ENCODE measurements at places on chromosomes 2 and 18.

DNA sequence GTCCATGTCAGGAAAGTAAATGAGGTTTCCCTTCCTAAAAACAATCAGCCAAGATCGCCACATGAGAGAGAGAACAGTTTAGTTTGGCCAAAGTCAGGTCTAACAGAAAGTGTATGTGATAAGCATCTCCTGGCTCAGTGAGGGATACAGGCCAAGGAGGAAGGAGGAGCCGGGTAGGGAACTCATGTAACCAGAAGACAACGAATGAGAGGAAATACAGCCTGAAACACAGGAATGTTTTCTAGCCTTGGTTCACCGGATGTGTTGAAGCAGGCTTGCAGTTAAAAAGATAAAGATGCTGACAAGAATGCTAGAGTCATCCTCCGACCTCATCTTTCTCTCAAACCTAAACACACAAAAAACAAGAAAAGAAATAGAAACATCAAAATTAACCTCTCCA is 283.9 kb upstream of the SIX2 start:
- no peak for DNase-seq

GRCh38 chr2:195304310-195304709 is 352.7 kb upstream of the SLC39A10 start:
- no peak for DNase-seq

DNA sequence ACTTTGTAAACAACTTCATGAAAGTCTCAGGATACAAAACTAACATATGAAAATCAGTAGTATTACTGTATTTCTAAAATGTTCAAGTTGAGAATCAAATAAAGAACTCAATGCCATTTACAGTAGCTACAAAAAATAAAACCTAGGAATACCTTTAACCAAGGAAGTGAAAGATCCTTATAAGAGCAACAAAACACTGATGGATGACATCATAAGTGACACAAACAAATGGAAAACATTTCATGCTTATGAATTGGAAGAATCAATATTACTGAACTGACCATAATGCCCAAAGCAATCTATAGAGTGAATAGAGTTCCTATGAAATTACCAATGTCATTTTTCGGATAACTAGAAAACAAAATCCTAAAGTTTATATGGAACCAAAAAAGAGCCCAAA is 1038.1 kb downstream of the SUCLG1 start:
- DNase-seq, result no peak

DNA sequence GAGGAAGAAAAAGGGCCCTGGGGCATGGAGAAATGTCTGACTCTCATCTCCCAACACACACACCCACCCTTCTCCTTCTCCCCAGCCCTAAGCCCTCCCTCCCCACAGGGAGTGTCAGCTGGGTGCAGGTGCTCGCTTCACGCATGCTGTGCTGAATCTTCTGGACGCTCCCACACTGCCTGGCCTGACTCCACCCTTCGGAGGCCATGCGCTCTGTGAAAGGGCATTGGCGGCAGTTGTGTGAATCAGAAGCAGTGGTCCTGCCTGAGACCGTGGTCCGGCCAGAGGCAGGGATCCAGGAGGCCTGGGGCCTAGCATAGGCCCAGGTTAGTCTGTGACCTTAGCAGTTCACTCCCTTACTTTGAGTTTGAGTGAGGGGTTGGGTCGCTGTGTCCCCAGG is 57.1 kb downstream of the LONRF2 start:
- no peak for DNase-seq

DNA sequence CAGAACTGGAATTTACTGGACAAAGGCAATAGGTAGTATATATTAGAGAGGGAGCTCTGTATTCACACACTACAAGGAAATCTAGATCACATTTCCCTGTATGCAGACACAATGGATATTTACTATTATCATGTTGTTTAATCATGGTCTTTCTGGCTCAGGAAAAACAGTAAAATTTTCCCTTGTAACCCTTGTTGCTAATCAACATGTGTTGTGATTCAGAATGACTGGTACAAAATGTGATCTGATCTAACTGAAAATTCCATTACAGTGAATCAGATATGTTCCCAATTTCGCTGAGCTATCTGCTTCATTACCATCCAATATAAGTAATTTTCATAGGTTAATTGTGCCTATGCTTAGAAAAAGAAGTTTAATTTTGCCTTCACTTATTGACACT is 1109.7 kb downstream of the LRP1B start:
- no peak for DNase-seq

DNA sequence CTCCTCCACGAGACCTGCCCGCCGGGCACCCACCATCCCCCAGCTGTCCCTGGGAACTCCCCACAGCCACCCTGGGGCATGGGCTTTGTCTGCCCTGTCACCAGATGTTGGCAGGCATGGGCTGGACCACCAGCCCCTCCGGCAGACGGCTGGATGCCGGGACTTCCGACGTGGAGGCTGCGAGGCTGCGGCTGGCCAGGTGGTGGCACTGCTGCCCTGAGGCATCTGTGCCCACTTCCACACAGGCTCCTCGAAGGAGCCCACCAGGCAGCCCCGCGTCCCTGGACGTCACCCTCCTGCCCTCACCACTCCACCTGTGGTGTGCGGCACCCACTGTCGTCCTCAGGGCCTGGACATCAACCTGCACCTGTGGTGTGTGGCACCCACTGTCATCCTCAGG is 319.9 kb upstream of the SALL3 start:
- DNase-seq, result no peak

GRCh38 chr18:63578357-63578958 is 8.7 kb upstream of the SERPINB13 start:
- no peak for DNase-seq

DNA sequence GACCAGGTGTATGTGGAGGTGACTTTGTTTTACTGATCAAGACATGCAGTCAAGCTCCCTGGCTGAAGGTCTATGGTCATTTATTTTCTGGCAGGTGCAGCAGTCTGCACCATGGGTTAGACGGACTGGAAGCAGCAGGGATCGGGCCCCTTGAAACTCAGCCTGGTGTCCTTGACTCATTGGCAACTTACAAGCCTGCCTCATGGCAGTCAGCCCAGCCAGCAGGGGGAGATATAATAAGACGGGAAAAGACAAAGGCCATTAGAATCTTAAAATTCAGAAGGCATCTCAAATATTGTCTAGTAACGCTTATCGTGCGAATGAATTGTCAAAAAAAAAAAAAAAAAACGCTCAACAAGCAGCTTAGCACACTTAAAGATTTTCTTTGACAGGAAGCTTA is 308.2 kb downstream of the EN1 start:
- no peak for DNase-seq

DNA sequence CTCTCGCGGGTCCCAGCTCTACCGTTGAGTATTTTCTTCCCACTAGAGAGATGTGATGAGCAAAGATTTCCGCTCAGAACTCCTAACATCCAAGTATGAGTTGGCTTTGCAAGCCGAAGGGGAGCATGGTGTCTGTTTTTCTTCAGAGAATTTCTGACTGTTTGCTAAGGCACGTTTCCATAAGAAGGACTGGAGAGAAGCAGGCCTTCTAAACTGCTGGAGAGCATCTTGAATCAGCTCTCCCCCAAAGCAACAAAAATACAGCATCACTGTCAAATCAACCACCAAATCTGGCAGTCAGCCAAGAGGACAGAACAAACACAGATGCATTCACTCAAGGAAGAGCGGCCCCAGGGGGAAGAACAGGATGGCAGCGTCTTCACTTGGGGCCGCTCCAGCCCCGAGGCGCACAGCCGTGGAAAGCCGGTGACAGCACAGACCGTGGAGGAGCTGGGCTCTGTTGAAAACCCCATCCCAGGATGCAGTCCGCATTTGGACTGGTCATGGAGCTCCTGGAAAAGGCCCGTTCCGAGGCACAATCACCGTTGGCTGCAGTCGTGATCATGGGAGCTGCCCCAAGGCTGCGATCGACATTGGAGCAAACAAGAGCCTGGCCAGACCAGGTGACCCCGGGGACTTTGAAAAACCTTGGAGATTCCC is 101.4 kb downstream of the NFATC1 start:
- no peak for DNase-seq

GRCh38 chr2:99787769-99788382 is 298.1 kb upstream of the REV1 start:
- DNase-seq, result no peak

- DNase-seq, result no peak
Observed at GRCh38 chr2:38218995-38219394, 143.0 kb upstream of the CYP1B1 start.

DNA sequence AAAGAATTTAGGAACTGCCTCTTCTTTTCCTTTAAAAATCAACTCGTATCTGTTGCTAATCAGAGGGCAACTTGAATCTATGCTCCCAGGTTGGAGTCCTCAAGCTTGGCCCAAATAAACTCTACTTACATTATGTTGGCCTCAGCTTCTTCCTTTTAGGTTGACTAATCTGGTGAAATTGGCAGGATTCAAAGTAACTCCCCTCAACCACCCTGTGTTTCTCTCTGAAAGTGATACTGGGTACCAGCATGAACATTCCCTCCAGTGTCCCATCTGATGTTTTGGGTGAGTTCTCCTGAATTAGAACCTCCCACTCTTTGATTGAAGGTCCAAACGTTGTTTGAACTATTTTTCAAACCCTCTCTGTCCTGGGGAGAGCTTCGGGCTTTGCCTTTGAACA is 41.3 kb upstream of the MSH6 start:
- no peak for DNase-seq

- DNase-seq, result no peak
Observed at GRCh38 chr2:180505203-180505602, 475.2 kb upstream of the UBE2E3 start.

DNA sequence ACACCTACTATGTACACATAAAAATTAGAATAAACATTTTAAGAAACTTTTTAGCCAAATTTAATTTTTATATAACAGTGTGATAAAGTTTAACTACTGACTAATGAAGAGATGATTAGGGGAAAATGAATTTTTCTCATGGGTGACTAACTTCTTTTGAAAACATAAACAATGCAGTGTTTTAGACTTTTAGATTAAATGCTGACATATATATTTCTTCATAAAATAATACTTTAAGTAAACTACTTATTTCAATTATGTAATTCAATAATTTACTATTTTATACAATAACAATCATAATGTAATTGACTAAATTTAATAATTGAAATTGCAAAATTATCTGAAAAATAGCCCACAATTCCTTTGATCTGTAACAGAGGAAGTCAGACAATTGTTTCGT is 233.3 kb upstream of the PXDN start:
- no peak for DNase-seq

GRCh38 chr2:42102591-42103450 is 55.0 kb downstream of the PKDCC start:
- no peak for DNase-seq

DNA sequence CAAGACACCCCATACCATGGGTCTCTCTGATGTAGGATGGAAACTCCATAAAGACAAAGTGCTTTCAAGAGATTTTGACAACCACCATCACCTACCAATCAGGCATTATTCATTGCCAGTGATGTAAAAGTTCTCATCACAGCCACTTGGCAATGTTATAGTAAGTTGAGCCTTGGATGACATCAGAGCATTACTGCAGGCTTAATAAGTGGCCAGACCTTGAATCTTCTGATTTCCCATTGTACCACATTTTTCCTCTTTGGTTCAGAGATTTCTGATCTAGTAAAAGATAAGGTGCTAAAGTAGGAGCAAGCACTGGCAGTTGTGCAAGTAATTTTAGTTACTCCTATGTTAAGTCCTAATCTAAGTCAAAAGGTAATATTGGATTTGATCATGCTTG is 36.5 kb downstream of the OSR1 start:
- no peak for DNase-seq

GRCh38 chr18:23827681-23828080 is 138.4 kb downstream of the LAMA3 start:
- DNase-seq, result no peak

GRCh38 chr2:189514104-189514503 is 66.5 kb downstream of the SLC40A1 start:
- no peak for DNase-seq

DNA sequence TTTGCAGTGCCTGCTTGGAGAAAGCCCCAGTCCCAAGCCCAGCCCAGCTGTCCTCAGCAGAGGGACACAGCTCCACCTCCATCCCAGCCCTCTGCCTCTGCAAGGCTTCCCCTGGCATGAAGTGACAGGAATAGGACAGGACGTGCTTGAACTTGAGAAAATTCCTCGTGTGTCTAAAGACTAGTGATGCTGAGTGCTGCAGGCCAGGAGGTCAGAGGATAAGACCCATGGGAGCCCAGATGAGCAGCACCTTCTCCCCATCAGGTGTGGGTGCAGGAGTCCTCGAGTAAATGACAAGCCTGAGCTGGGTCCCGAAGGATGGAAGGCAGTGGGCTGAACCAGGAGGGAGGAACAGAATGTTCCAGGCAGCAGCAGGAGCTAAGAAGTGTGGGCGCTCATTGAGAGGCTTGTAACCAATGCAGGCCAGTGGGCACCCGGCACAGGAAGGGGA is 67.8 kb upstream of the UXS1 start:
- no peak for DNase-seq

- no peak for DNase-seq
Observed at GRCh38 chr2:240395448-240395847, 40.0 kb upstream of the GPC1 start.

DNA sequence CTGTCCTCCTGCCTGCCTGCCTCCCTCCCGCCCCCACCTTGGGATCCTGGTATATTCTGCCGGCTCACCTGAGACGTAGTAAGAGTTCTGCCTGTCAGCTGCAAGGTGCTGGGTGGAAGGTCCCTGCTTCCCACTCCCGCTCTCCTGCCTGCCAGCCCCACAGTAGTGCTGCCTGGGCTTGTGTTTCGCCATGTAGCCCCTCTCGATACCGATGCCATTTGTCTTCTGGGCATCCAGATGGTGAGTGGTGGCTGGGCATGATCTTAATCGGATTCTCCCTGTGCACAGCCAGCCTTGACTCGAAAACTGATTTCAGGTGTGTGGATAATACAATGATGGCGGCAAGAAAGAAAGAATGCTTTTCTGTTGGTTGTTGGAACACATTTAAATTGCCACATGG is 184.9 kb downstream of the AGAP1 start:
- DNase-seq, result no peak

DNA sequence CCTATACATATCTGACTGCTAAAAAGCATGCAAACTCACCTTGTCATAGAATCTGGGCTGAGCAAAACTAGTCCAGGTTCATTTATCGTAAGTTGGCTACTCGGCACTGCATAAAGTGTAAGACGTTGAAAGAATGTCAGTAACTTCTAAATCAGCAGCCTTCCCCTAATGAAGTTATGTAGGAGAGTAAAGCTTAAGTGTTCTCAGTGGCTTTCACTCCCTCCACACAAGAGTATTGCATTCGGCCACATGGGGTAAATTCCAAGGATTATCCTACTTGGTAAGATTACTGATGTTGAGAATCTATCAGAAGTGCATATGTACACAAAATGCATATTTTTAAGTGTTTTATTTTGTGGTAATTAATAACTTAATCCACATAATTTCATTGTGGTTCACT is 130.1 kb downstream of the LCLAT1 start:
- DNase-seq, result no peak
